Skin of body (tissue), 3 donors: ENCODE measurements at places on chromosomes 1 and 21.

DNA sequence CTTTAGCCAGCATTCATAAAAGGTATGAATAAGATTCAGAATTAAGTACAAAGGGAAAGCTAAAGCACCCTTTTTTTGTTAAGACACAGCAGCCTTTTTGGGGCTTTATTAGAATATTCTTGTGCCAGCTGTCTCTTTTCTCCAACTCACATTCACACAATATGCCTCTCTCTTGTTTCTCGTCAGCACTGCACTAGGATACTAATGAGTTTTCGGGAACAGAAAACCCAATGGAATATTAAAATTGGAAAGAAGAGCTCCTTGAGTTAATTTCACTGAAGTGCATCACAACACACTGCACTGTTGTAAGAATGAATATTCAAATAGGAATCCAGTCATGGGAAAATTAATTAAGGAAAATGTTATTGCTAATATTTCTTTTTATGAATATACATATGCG is 410.4 kb upstream of the BEND5 start:
- peak; percentile 64 for DNase-seq

- no peak for DNase-seq
These were observed 43.8 kb downstream of the ALG14 start for GRCh38 chr1:95028954-95029353.

GRCh38 chr1:90936061-90936460 is 85.8 kb downstream of the ZNF644 start:
- no peak for DNase-seq

DNA sequence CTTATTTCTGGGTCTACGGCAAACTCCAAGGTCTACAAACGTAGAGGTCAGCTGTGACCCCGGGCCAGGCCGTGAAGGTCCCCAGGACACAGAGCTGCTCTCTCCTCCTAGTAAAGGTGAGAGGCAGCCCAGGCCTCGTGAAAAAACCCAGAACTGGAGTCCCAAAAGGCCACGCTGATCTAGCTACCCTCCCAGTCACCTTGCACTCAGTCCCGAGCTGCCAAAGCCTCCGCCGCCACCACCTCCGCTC is 125 bp downstream of the ATP5PF start:
- no peak for DNase-seq

DNA sequence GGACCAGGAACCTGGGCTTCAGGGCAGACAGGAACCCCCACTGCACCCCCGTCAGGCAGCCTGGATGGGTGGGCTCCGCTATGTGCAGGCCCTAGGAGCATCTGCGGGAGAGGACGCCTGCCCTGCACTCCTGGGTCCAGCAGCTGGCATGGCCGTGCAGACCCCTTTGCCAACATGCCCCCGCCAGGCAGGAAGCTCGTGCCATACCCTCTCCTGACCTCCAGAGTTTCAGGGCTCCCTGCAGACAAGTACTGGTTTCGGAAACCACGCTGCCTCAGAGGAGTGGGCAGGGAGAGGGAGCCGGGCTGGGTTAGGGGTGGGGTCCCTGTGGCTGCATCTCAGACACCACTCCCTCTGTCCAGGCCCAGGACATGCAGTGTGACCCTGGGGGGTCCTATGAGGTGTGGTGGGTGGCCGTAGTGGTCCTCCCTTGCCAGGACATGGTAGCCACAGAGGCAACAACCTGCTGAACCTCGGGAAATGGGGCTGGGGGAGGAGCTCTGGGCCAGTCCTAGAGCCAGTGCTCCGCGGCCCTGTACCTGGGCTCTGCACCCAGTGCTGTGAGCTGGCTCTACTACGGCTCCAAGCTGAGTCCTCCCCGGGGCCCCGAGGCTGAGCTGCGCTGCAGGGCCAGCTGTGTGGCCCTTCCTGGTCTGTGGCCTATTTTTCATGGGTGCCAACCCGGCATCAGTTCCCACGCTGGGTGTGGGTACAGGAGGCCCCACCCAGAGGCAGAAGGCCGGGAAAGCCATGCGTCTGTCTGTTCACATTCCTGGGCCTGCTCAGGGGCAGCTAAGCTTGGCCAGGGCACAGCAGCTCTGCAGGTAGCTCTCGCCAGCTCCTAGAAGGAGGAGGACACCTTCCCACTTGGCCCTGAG is 1.4 kb downstream of the PLEKHN1 start:
- DNase-seq: no peak
